ENCODE measurements at places on chromosomes 5 and 9. TPM values are rescaled to one million over a fixed set of nuclear protein-coding genes. Genes with fewer than 3 reads are reported as not detected.
A peak's percentile ranks its signal among the peaks of the same experiment; 100 is the strongest.

- no peak for DNase-seq
Observed at GRCh38 chr5:24080046-24080445, 564.7 kb downstream of the CDH10 start.

GRCh38 chr9:100473276-100474081 is 530 bp downstream of the TMEFF1 start:
- peak; percentile 43 for DNase-seq

Gene BRINP1
- 70.9 TPM for total RNA-seq

- no peak for DNase-seq
Observed at GRCh38 chr5:119220576-119221197, 135.1 kb upstream of the TNFAIP8 start.
